ENCODE measurements at places on chromosomes 16 and 17. TPM values are rescaled to one million over a fixed set of nuclear protein-coding genes. Genes with fewer than 3 reads are reported as not detected.

TP53TG3D gene
- not detected for total RNA-seq

GRCh38 chr17:50115756-50116155 is 14.2 kb downstream of the SAMD14 start:
- peaks cover 20% of the 10 kb centered on the region for H3K27me3 ChIP-seq
- H3K4me3 ChIP-seq = no peak overlapping the region
- no peaks in the 10 kb centered on the region for H3K36me3 ChIP-seq
- peaks cover 11% of the 10 kb centered on the region for H3K4me1 ChIP-seq
- H3K27ac ChIP-seq = no peak overlapping the region

- no peaks in the 10 kb centered on the region for H3K27me3 ChIP-seq
- peaks cover 37% of the 10 kb centered on the region for H3K4me1 ChIP-seq
- peaks cover 73% of the 10 kb centered on the region for H3K36me3 ChIP-seq
- H3K4me3 ChIP-seq = no peak overlapping the region
- no peak overlapping the region for H3K27ac ChIP-seq
Measured at GRCh38 chr17:21025451-21025850, 17.4 kb downstream of the USP22 start.

DNA sequence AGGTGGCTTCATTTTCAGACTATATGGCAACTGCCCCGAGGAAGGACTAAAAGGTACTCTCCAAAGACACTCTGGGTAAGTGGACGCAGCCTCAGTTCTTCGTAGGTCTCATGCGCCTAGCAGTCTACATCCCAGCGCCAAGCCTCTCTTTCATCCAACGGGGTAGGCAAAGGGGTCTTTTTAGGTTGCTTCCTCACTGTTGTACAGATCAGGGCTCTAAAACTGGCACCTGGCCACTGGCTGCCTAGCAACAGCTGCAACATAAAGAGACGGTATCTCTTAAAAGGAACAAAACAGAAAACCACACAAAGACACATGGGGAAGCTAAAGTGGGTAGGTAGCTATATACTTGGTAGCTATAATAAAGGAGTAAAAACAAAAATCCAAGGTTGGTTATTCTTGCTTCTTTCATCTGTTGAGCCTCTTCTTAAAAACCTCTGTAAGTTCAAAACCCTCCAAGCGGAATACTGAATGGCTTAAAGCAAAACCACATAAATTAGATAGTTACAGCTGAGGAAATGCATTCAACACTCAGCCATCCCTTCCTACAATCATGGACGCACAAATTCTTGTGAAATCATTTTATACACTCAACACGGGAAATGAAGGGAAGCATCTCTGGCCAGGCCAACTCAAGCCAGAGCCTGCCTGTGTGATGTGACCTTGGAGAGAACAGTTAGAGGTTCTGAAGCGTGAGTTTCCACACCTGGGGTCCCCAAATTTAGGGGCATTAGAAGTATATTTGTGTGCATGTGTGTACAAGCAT is 22.7 kb downstream of the CYTH1 start:
- peak; percentile 85 for DNase-seq
- H3K4me3 ChIP-seq = peak overlapping the region; percentile 32
- peaks cover 11% of the 10 kb centered on the region for H3K36me3 ChIP-seq

DNA sequence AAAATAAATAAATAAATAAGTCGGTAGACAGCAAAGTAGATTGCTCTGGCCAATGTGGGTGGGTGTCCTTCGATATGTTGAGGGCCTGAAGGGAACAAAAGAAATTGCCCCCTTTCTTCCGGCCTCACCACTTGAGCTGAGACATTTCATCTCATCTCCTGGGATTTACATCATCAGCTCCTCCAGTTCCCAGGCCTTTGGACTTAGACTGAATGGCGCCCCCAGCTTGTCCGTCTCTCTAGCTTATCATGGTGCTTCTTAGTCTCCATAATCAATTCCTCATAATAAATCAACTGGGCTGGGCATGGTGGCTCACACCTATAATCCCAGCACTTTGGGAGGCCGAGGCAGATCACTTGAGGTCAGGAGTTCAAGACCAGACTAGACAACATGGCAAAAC is 13.8 kb upstream of the HAP1 start:
- no peak for DNase-seq
- no peaks in the 10 kb centered on the region for H3K36me3 ChIP-seq
- no peaks in the 10 kb centered on the region for H3K4me1 ChIP-seq
- no peak overlapping the region for H3K4me3 ChIP-seq
- H3K27me3 ChIP-seq = no peaks in the 10 kb centered on the region

CASKIN1 gene
- total RNA-seq = not detected

DNA sequence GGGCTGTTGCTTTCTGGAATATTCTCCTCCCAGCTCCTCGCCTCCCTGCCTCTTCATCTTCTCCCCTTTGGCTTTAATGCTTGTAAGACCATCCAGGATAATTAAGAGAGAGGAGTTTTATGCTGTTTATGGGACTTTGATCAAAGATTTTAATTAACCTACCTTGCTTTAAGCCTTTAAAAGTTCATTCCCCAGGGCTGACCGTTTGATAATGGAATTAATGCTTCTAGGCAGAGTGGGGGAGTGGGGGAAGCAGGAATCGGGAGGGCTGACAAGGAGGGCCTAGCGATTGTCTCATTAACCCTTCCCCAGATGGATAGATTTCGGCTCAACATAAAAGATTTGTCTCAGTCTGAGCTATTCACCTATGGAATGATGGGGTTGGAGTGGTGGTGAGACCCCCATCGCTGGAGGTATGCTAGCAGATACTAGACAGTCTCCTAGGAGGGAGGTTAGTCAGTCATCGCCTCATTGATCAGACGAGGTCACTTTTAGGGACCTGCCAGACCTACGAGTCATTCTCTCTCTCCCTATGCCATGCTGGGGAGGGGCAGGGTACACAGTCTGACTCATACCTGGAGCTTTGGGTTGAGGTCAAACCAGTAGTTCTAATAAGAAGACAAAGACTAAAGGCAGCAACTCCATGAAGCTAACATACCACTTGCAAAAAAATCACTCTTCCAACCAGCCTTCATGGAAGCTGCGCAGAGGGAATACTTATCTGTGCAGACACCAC is 236.6 kb upstream of the NLRP1 start:
- H3K27me3 ChIP-seq = peaks cover 3% of the 10 kb centered on the region
- no peak overlapping the region for H3K27ac ChIP-seq
- no peaks in the 10 kb centered on the region for H3K36me3 ChIP-seq
- no peak overlapping the region for H3K4me3 ChIP-seq
- DNase-seq = no peak

CNTNAP4 gene
- total RNA-seq = not detected

TPSD1 gene
- not detected for total RNA-seq

- no peak for DNase-seq
- H3K27ac ChIP-seq = no peak overlapping the region
- H3K4me1 ChIP-seq = no peaks in the 10 kb centered on the region
- peaks cover 3% of the 10 kb centered on the region for H3K27me3 ChIP-seq
- H3K36me3 ChIP-seq = no peaks in the 10 kb centered on the region
Measured at GRCh38 chr17:1992541-1992940, 32.6 kb downstream of the RTN4RL1 start.

DNA sequence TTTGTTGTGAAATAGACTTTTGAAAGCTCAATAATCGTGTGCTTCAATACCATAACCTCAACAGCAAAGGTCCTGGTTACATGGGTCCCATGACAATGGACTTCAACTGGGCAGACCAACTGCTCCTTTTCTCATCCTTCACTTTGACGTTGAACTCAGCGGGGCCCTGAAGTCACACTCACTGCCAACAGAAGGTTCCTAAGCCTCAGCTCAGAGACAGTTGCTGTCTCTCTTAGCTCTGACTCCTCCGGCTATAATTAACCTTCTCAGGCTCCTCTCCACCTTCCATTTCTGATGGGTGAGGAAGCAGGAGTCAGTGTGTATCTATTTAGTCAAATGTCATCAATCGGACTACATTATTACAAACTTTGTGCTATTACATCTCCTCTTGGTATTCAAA is 23.8 kb downstream of the MPP3 start:
- H3K4me1 ChIP-seq = no peaks in the 10 kb centered on the region
- no peak overlapping the region for H3K4me3 ChIP-seq
- no peak overlapping the region for H3K27ac ChIP-seq
- no peak for DNase-seq
- peaks cover 2% of the 10 kb centered on the region for H3K27me3 ChIP-seq
- H3K36me3 ChIP-seq = no peaks in the 10 kb centered on the region

MT1B gene
- not detected for total RNA-seq

GNG13 gene
- total RNA-seq = not detected

GRCh38 chr17:33593991-33594390 is 300.9 kb upstream of the ASIC2 start:
- no peaks in the 10 kb centered on the region for H3K4me1 ChIP-seq
- no peaks in the 10 kb centered on the region for H3K36me3 ChIP-seq
- no peak for DNase-seq
- H3K27me3 ChIP-seq = peaks cover 4% of the 10 kb centered on the region

DNAH9 gene
- not detected for total RNA-seq

DNA sequence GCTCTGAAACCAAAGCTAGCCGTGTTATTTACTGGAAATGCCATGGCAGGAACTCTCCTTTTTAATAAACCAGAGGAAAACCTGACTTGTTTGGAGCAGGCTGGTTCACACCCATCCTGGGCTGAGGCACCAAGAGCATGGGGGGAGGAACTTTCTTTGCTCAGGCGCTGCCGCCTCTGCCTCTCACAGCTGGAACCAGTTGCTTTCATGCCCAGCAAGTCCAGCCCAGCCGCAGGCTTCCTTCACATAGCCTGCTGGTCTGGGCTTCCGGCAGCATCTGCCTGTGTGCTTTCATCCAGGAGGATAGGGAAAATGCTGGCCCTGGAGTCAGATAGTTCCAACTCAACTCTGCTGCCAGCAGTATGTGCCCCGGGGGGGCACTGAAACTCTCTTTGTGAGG is 88.1 kb upstream of the ASIC2 start:
- no peak for DNase-seq
- H3K27ac ChIP-seq = no peak overlapping the region
- no peaks in the 10 kb centered on the region for H3K27me3 ChIP-seq
- H3K4me3 ChIP-seq = no peak overlapping the region
- H3K36me3 ChIP-seq = no peaks in the 10 kb centered on the region

GRCh38 chr17:2297023-2297422 is 6.6 kb downstream of the SMG6 start:
- H3K27me3 ChIP-seq = no peaks in the 10 kb centered on the region
- H3K27ac ChIP-seq = no peak overlapping the region
- H3K4me1 ChIP-seq = peaks cover 14% of the 10 kb centered on the region
- peaks cover 83% of the 10 kb centered on the region for H3K36me3 ChIP-seq

DNA sequence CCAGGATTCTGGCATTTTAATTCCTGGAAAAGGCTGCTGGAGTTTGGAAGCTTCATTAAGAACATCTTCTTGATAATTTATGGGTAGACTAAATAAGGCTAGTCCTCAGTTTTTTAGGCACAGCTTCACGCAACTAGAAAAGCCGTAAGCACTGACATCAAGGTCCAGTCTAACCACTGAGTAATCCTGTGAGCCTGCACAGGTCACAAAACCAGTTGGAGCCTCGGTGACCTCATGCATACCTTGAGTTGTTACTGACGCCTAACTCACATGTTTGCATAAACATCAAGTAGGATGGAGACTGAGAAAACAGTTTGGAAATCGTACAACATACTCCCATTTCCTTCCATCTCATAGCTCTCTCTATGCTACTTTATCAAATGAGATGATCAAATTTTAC is 63.8 kb upstream of the RCVRN start:
- H3K4me1 ChIP-seq = no peaks in the 10 kb centered on the region
- H3K27ac ChIP-seq = no peak overlapping the region
- H3K36me3 ChIP-seq = no peaks in the 10 kb centered on the region
- H3K4me3 ChIP-seq = no peak overlapping the region

CD300A gene
- 1.8 TPM for total RNA-seq

DNA sequence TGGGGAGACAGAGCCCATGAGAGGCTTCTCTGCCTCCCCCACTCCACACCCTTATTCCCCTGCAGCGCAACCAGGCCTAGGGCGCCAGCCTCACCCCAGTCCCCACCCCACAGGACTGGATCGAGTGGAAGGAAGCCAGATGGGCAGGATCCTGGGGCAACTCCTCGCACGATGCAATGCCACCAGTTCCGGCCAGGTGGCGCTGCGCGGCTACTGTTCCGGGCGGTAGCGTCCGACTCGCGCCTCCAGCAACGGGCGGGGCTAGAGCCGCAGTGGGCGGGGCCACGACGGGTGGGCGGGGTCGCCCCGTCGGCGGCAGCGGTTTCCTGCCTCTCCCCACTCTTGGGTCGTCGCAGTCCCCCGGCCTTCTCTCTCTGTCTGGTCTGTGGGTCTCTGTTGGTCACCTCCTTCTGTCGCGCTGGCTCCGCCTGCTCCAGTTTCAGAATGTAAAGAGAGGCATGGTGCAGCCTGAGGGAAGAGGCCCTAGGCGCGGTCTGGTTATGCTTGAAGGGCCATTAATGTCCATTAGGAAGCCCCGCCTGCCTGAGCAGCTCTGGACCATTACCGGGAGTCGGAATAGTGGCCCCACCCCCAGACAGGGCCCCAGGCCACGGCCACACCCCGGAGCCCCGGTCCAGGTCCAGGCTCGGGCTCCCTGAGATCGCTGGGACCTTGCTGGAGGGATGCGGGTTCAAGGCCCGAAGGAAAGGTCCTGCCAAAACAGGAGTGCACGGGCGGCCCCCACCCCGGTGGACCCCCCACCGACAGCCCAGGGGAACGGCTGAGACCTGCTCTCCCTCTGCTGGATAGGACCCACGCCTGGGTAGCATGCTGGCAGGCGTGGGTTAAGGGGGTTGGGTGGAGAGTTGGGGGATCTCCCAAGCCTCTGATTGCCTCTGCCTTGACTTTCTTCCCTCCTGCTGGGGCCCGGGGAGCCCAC is 3.3 kb upstream of the NHERF2 start:
- no peaks in the 10 kb centered on the region for H3K36me3 ChIP-seq
- peak; percentile 96 for DNase-seq
- H3K27me3 ChIP-seq = peaks cover 33% of the 10 kb centered on the region

SLC9A5 gene
- 3.1 TPM for total RNA-seq

- H3K4me1 ChIP-seq = no peaks in the 10 kb centered on the region
- no peak overlapping the region for H3K27ac ChIP-seq
- DNase-seq = no peak
- H3K27me3 ChIP-seq = no peaks in the 10 kb centered on the region
Measured at GRCh38 chr16:79130616-79131015, 469.9 kb downstream of the MAF start.

DNA sequence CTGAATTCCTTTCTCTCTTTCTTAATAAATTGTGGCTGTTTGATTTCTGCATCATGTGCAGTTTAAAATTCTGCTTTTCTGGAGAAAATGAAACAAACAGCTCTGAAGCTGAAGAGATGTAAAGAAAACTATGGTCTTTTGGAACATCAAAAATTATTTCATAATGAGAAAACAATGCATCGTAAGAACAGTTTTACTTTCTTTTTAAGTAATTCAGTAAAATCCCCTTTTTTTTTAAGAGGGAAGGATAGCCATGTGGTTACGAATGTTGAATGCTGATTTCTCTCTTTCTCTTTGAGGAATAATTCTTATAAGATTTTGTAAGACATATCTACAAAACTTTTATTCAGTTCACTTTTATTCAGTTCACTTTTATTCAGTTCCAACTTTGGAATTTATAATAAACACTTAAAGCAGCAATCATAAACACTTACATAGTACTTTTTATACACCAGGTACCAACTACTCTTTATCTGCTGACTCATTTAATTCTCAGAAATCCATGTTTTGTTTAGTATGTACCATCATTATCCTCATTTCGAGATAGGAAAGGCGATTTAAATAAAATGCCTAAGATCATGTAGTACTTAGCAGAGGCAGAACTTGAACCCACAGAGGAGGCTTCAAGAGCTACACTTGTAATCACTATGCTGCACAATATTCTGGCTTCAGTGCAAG is 26.6 kb downstream of the CNTNAP4 start:
- no peaks in the 10 kb centered on the region for H3K36me3 ChIP-seq
- H3K4me1 ChIP-seq = no peaks in the 10 kb centered on the region
- H3K4me3 ChIP-seq = no peak overlapping the region
- no peak overlapping the region for H3K27ac ChIP-seq
